ENCODE measurements at places on chromosomes 5 and 9.

DNA sequence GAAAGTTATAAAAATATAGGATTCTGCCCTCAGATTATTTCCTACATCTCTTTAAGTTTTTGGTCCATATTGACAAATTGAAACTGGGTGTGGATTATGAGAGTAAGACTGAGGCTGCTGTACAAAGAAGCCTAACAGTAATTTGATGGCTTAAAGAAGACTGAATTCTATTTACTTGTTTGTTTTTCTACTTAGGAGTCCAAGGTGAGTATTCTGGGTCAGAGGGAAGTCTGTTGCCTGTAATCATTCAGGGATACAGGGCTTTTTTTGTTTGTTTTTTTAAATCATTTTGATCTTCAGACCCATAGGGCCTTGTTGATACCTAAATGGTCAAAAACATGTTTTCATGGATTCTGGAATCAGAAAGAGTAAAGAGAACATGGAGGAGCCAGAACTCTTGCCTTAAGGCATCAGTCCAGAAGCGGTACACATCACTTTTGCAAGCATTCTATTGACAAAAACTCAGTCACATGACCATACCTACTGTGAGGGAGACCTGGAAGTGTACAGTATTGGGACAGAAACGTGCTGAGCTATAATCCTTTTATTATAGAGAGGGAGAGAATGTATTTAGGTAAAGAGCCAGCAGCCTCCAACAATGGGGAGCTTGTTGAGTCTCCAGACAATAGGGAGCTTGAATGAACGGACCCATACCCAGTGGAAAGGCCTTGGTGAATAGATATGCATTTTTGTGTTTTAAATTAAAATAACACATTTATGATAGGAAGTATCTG is 102.7 kb downstream of the LRRC70 start:
- no peak for DNase-seq
- no peaks in the 10 kb centered on the region for H3K27me3 ChIP-seq
- no peak overlapping the region for H3K27ac ChIP-seq
- H3K4me1 ChIP-seq = no peaks in the 10 kb centered on the region
- no peaks in the 10 kb centered on the region for H3K36me3 ChIP-seq
- no peak overlapping the region for H3K4me3 ChIP-seq

DNA sequence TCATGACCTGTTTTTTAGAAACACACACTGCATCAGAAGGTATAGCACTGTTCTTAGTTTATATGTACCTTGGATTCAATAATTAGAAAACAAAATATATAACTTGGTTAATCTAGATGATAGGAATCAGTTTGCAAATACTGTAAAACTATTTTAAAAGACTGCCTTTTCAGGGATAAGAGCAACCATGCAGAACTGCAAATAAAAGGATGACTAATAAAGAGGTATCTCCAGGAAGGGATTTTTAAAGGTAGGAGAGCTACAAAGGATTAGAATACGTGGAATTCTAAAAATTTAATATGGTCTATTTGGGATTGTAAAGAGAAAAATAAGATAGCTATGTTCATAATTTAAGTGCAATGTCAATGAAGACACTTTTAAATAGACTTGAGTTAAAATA is 9.4 kb downstream of the GABRA1 start:
- no peak for DNase-seq
- H3K4me1 ChIP-seq = no peaks in the 10 kb centered on the region
- H3K36me3 ChIP-seq = no peaks in the 10 kb centered on the region
- H3K27ac ChIP-seq = no peak overlapping the region

DNA sequence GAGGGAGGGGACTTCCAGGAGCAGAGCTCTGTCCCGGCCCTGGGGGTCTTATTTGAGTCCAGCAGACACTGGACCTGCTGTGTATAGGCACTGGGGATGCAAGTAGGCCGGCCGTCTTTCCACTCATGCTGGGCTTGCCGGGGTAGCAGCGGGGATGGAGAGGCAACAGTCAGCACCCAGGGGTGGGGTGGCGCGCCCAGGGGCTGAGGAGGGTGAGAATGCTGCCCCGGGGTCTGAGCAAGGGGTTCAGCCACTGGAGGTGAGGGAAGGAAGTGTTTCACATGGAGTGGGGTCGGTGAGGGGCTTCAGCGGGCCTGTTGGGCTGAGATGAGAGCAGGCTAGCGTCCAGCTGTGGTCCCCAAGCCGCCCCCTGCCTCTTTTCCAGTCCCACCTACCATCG is 88.8 kb downstream of the HMCN2 start:
- no peaks in the 10 kb centered on the region for H3K36me3 ChIP-seq
- no peaks in the 10 kb centered on the region for H3K27me3 ChIP-seq
- peaks cover 4% of the 10 kb centered on the region for H3K4me1 ChIP-seq
- no peak overlapping the region for H3K4me3 ChIP-seq

- no peak overlapping the region for H3K27ac ChIP-seq
- no peak overlapping the region for H3K4me3 ChIP-seq
- no peaks in the 10 kb centered on the region for H3K27me3 ChIP-seq
- no peak for DNase-seq
Measured at GRCh38 chr9:86708918-86709835, 238.1 kb downstream of the GAS1 start.

DNA sequence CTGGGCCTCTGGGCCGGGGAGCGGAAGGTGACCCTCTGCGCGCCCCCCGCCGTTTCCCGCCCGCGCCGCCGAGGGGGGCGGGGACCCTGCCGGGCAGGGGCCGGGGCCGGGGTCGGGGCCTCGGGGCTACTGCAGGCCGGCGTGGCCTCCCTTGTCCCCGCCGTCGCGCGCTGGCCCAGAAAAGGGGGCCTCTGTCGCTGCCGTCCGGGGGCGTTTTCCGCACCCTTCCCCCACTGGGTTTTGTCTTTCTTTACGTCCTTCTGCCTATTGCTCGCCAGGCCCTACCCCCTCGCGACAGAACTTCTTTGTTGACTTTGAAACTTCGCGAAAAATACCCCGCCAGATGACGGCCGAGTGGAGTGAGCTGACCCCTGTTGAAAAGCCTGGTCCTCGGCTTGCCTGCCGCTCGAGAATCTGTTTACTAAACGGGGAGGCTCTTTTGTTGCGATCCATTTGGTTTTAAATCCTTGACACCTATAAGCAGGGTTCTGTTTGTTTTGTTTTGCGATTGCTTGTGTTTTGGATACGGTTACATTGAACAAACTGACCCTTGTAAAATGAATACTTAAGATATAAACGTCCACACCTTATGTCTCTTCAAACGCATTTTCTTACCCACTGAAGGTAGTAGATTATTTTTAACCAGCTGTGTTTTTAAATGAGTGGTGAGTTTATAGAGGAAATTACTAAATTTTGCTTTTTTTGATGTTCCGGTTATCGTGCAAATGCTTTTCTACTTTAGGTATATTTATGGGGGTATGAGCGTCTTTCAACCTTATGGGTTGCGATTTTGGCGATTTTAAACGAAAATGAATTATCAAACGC is 765 bp downstream of the MARCHF6 start:
- DNase-seq = peak; percentile 44
- peak overlapping the region; percentile 96 for H3K27ac ChIP-seq
- peak overlapping the region; percentile 65 for H3K4me3 ChIP-seq
- H3K27me3 ChIP-seq = no peaks in the 10 kb centered on the region

DNA sequence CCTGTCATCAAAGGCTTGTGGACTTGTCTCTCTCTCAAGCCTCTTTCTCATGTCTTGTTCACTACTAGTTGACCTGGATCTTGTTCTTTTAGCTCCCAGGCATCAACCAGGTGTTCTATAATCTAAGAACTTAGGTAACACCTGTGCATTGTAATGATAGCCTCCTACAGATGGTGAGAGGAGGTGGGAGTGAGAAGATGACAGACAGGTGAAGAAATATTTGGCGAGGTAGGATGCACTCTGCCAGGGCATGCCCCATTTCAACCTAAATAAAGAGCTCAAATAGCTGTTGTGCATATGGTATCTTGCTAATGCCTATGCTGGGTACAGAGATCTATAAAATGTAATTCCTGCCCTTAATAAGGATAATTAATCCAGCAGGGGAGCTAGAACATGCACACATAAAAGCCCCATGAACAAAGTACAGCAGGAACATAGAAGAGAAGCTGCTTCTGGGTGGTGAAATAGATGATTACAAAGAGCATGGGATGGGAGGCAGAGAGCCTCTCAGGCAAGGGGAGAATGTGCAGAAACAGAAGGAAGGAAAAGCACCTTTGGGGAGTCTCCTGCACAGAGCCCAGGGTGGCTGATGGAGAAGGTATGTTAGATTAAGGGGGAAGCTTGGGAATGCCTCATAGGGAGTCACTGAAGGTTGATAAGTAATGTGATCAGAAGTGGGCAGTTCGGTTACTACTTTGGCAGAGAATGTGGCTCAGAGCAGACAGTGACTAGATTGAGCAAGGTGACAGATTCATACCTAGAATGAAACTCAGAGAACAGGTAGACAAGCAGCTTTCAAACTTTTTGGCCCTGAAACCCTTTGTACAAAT is 28.0 kb upstream of the PLIN2 start:
- no peaks in the 10 kb centered on the region for H3K27me3 ChIP-seq
- DNase-seq = no peak

- no peaks in the 10 kb centered on the region for H3K4me1 ChIP-seq
- no peak overlapping the region for H3K27ac ChIP-seq
- H3K27me3 ChIP-seq = no peaks in the 10 kb centered on the region
- no peak for DNase-seq
- H3K4me3 ChIP-seq = no peak overlapping the region
Measured at GRCh38 chr5:79694652-79695051, 5.0 kb downstream of the CMYA5 start.

DNA sequence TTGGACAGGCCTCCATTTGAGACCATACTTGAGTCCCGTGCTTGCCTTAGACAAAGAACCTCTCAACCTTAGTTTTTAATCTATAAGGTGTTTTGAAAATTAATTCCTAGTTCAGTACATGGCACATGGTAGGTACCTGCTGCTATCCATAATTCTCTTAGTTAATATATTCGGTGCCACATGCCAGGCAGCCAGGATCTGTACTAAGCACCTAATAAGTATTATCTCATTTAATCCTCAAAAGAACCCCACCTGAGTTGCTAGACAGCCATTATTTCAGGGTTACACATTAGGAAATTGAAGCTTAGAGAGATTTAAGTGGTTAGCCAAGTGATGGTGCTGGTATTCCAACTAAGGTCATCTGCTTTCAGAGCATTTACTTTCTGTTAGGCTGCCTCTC is 29.9 kb downstream of the NSD1 start:
- H3K4me3 ChIP-seq = no peak overlapping the region
- DNase-seq = no peak
- no peaks in the 10 kb centered on the region for H3K36me3 ChIP-seq
- no peak overlapping the region for H3K27ac ChIP-seq
- H3K27me3 ChIP-seq = no peaks in the 10 kb centered on the region
- H3K4me1 ChIP-seq = no peaks in the 10 kb centered on the region

DNA sequence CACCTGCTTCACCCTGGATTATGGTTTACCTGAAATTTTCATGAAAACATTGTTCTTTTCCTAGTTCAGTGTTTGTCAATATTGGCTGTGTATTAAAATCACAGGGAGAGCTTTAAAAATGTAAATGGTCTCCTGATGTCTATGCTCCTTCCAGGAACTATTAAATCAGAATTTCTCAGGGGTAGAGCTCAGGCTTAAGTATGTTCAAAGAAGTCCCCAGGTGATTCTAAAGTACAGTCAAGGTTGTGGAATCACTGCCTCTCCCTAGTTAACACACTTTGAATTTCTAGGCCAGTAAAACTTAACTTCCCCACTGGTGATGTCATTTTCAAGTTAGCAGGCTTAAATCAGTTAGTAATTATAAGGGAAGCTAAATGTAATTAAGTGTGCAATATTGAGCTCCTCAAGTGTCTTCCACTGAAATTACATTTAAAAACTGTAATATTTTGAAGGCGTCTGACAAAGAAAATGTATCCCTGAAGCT is 150.3 kb upstream of the SLC28A3 start:
- no peak overlapping the region for H3K27ac ChIP-seq
- DNase-seq = no peak
- no peak overlapping the region for H3K4me3 ChIP-seq
- no peaks in the 10 kb centered on the region for H3K36me3 ChIP-seq
- H3K4me1 ChIP-seq = no peaks in the 10 kb centered on the region

DNA sequence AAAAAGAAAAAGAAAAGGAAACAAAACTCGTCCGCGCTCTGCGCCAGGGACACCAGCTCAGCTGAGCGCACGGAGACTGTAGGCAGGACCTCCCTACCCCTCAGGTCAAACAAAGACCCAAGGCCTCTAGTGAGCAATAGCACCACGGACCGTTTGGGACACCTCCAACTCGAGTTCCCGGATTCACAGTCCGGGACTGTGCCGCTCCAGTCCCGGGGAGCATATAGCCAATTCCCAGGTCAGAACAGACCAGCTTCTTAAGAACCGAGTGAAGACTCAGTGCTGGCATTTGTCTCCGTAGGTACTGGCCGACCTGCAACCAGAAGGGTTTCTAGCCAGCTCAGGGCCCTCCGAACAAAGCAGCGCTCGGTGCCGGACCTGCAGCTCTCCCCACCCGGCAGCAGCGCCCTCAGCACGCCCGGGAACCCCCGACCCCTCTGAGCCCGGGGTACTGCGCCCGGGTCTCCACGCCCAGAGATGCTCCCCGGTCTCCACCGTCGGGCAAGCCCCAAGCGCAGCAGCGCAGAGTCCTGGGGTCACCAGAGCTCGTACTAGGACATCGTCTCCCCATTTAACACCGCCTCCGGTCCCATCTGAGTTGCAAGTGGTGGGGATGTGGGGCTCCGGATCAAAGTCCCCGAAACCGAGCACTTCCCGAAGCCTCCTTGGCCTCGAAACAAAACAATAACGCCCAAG is 591 bp downstream of the ABCA1 start:
- peak overlapping the region; percentile 63 for H3K4me3 ChIP-seq
- no peaks in the 10 kb centered on the region for H3K36me3 ChIP-seq
- peak overlapping the region; percentile 90 for H3K27ac ChIP-seq
- H3K27me3 ChIP-seq = no peaks in the 10 kb centered on the region

DNA sequence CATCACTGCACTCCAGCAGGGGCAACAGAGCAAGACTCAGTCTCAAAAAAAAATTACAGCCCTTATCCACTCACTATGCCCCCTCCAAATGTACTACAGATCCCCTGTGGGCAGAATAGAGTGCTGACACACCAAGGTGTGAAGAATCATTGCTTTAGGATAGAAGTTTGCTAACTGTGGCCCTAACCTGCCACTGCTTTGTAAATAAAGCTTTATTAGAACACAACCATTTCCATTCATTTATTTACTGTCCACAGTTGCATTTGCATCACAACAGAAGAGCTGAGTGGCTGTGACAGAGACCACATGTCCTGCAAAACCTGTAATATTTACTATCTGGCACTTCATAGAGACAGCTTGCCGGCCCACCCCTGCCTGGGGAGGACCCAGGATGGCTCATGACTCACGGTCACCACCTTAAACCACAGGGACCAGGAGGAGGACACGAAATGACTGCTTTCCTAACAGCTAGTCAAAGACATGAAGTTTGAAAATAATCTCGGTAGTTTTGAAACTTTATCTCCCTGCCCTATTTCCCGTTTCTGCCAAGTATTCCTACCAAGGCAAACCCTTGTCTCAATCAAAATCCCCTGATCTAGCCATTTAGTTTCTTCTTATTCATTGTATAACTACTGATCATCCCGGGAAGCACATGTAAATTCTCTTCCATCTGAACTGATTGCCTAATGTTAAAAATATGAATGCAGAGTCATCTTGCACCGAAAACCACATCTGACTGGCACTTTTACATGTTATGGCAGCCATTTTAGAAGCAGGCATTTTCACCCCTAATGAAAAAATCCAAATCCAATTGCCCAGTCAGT is 206.1 kb downstream of the SLIT3 start:
- no peak overlapping the region for H3K4me3 ChIP-seq
- DNase-seq = no peak
- H3K36me3 ChIP-seq = no peaks in the 10 kb centered on the region
- H3K27ac ChIP-seq = no peak overlapping the region

- no peaks in the 10 kb centered on the region for H3K27me3 ChIP-seq
- no peak for DNase-seq
- no peak overlapping the region for H3K4me3 ChIP-seq
- no peak overlapping the region for H3K27ac ChIP-seq
- no peaks in the 10 kb centered on the region for H3K4me1 ChIP-seq
- H3K36me3 ChIP-seq = no peaks in the 10 kb centered on the region
Measured at GRCh38 chr9:109868722-109869121, 88.7 kb downstream of the PALM2AKAP2 start.
